ENCODE measurements at places on chromosomes 2 and 18.

DNA sequence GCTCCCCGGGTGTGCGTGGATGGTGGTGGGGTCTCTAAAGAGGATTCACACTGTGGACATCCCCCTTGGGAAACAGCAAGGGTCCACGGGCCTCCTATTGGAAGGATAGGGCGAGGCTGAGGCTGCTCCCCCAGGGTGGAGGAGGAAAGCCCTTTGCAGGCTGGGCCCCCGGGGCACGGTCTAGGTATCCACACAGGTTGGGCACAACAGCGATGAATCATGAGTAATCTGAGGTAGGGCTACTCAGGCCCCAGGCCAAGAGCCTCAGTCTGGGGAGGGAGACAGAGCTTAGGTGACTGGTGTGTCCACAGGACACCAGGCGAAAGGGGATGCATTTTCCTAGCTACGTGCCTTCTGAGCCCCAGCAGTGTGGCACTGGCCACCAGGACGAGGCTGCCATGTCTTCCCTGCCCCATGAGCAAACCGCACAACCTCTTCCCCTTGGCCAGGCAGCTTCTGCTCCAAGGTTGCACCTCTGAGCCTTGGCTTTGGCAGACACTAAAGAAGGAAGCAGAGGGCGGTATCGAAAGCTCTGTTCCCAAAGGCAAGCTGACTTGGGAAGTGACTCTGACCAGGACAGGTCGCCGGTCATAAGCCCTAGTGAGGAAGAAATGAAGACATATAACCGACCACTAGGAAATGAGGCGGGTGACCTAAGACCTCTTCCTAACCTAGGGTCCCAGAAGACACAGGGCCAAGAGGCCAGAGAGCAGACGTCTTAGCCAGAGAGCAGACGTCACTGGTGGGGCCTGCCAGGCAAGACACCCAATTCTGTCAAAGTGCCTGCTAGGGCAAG is 14.6 kb upstream of the SEMA4C start:
- no peak for DNase-seq

GRCh38 chr2:8552293-8552801 is 129.5 kb upstream of the ID2 start:
- no peak for DNase-seq

- DNase-seq = no peak
Measured at GRCh38 chr2:68825866-68826265, 45.3 kb downstream of the BMP10 start.

DNA sequence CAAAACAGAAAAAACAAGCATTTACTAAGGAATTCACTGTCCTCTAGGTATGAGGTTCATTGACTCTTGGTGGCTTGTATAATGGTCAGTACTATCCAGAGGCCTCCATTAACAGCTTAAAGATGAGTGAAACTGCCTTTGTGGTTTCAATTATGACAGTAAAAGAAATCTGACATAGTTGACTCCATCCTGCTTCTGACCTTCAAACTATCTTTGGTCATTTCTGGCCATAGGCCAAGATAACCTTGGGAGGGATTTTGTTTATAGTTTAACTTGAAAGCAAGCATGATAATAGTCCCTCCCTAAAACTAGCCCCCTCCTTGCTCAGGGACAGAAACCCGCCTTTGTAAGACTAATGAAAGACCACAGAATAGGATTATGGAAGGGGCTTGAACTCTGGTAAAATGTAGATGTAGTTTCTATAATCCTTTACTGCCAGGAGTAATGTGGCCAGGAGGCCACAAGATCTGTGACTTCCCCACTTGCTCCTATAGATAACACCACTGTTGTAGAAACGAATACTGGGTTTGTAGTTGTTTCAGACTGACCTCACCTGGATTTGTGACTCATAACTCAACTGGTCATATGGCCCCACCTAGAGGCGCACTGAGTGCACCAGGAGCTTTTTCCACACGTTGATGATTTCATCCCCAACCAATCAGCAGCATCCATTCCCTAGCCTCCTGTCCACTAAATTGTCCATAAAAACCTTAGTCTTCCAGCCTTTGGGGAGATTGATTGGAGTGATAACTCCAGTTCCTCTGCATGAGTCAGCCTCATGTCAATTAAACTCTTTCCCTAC is 8.6 kb upstream of the PLEKHM3 start:
- DNase-seq = peak; percentile 52

DNA sequence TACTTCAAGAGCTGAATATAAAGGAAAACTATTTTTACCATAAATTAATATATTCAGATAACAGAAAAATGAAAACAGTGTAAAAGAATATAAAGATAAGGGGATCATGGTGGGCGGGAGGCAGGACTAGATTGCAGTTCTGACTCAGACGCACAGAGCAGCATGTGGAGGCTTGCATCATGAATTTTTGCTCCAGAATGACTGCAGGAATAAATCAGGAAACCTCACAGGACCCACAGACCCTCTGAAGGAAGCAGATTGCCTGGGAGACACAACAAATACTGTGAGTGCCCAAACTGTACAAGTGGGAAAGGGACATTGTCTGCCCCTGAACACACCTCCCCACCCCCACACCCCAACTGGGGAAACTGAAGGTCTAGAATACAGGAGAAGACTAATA is 19.2 kb upstream of the SIGLEC15 start:
- DNase-seq = peak; percentile 61

DNA sequence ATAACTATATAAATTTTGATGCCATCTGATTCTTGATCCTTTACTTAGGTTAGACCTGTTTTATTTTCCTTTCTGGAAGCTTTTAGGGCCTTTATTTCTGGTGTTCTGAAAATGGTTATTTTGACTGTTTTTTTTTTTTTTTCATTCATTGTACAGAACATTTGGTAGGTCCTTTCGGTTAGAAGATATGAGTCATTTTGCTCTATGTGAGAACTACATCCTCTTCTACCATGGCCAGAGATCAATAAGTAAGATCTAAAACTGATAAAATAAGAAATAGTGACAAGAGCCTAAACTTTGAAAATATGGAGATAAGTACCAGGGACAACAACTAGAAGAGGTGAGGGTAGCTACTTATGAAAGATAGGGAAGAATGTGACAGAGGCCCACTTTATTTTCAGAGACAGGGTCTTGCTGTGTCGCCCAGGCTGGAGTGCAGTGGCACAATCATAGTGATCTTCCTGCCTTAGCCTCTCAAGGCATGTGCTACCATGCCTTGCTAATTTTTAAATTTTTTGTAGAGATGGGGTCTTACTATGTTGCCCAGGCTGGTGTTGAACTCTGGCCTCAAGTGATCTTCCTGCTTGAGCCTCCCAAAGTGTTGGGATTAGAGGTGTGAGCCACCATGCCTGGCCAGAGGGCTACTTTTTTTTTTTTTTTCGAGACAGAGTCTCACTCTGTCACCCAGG is 66.5 kb downstream of the EIF2AK3 start:
- no peak for DNase-seq

- no peak for DNase-seq
Measured at GRCh38 chr2:209663656-209664055, 108.0 kb upstream of the UNC80 start.

DNA sequence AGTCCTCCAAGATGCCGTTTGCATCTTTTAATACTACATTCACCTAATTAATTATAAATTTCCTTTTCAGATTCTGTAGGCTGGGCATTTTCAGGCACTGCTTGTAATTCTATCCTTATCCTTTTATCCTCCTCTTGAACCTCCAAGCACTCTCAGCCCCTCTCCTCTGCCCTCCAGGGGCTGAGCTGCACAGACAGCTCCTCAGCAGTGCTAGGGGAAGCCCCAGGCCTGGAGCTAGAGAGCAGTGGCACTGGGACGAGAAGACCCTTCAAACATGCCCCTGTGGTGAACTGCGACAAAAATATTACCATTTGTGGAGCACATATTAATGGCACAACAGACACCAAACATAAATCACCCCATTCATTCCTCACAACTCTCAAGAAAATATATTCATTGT is 32.9 kb downstream of the CFAP210 start:
- DNase-seq = no peak

DNA sequence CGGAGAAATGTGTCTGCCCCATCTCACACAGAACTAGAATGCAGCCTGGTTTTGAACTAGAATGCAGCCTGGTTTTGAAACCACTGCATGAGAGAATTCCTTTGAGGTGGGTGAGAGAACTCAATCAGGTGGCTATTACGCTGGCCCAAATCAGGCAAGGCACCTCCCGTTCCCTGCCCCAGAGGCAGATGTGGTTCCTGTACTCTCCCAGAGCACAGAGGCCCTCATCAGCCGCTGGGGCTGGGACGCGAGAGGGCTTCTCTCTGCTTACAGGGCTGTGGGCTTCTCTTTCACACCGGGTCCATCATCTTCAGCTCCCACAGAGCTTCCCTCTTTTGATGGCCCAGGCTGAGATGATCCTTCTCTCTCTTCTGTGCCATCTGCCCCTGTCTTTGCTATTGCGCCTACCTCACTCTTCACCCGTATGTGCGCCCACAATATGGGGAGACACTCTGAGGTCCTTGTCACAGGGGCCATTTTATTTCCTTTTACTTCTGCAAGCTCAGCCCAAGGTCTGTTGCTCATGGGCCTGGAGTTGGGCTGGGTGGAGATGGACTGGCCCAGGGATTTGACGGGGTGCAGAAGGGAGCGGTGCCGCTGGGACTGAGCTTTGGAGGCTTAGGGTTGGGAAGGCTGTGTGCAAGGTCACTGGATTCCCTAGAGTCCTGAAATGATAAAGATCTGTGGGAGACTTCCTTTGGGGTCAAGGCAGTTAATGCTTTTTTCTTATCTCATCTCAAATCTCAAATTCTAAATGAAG is 84.4 kb upstream of the HS6ST1 start:
- no peak for DNase-seq

DNA sequence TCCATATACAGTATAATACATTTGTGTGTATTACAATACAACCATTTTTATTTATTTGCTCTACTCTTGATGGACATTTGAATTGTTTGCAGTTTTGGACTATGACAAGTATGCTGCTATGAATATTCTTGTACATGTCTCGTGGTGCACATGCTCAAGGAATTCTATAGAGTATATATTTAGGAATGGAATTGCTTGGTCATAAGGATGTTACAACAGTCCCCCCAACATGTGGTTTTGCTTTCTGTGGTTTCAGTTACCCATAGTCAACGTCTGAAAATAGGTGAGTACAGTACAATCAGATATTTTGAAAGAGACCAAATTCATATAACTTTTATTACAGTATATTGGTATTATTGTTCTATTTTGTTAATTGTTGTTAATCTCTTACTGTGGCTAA is 24.1 kb upstream of the PLEKHM3 start:
- DNase-seq = no peak

- no peak for DNase-seq
Measured at GRCh38 chr2:180790891-180791290, 189.5 kb upstream of the UBE2E3 start.

DNA sequence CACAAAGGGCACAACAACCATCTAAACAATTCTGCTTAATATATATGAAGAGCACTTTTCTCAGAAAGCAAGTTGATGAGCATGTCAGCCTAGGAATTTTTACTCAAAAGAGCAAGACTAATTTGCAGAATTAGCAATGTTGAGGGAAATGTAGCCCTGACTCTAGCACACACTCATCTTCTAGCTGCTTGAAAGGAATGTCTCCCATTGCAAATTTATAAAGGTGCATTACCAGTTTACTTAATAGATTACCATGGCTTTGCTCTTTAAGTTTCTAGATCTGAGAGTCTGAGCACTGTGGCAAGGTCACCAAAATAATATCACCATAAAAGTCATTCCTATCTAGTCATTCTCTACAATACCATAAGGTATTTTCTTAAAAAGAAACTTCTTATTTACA is 40.8 kb downstream of the USP40 start:
- DNase-seq = no peak

DNA sequence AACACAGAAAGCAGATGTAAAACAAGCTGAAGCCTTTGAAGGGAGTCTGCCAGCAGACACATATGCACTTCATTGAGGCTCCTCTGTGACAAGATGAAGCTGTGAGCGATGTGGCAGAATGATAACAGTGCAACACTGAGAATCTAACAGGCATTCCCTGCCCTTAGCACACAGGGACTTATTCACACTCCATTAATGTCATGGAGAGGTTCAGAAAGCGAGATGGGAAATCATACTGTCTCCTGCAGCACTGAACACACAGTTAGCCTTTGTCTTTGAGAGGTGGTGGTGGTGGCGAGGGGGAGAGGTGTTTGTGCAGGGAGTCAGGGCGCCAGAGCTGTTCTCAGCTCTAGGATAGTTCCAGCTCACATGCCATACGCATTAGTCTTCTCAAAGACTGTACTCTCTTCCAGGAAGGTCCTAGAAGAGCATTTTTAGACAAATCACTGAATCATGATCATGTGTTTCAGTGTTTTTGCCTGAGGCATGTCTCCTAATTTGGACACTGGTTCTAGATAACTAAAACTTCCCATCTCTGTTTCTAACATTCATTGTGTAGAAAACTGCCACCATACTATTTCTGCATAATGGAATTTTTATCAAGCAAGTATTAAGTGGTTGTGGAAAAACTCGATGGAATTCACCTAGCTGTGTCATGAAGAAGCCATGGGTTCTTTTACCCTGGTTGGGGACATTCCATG is 93.5 kb upstream of the ITGB6 start:
- peak; percentile 96 for DNase-seq

GRCh38 chr2:169259402-169259801 is 102.9 kb downstream of the LRP2 start:
- no peak for DNase-seq

- DNase-seq = no peak
Measured at GRCh38 chr2:109712746-109713145, 81.4 kb upstream of the RGPD5 start.

DNA sequence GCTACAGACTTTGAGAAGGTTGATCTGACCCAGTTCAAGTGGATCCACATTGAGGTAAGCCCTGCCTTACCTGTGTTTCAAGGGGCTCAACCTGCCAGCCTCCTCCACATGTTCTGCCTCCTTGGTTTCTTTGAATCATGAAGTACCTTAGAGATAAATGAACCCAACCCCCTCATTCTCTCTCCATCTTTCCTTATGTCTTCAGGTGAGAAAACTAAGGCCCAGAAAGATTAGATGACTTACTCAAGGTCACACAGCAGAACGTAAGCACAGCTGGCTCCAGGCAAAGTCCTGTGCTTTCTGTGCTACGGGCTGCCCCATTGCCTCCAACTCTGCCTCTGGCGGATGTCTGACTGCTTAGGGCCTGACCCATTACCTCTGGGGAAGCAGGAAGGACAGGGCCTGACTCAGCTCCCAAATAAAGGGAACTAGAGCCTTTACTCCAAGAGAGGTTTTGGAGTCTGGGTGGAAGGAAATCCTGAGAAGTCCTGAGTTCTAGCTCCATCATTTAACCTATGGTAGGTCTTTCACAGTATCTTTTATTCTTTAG is 10.3 kb downstream of the KHK start:
- no peak for DNase-seq

DNA sequence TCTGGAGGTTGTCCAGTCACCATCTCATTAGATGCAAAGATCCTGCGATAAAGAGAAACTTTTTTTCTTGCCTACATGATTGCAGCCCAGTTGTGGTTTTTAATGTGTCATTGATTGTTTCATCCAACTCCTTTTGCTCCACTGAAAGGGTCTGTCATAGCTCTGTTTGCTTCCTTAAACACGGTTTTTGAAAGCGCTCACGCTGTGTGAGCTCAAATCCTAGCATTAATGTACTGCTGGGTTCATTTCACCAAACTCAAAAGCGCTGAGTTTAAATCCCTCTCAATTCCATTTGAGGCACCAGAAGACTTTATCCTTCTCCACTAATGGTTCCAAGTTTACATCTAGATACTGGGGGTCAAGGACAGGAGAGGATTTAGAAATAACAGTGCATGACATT is 53.6 kb downstream of the CDK15 start:
- peak; percentile 89 for DNase-seq
